ENCODE measurements at places on chromosomes 7 and 10.

DNA sequence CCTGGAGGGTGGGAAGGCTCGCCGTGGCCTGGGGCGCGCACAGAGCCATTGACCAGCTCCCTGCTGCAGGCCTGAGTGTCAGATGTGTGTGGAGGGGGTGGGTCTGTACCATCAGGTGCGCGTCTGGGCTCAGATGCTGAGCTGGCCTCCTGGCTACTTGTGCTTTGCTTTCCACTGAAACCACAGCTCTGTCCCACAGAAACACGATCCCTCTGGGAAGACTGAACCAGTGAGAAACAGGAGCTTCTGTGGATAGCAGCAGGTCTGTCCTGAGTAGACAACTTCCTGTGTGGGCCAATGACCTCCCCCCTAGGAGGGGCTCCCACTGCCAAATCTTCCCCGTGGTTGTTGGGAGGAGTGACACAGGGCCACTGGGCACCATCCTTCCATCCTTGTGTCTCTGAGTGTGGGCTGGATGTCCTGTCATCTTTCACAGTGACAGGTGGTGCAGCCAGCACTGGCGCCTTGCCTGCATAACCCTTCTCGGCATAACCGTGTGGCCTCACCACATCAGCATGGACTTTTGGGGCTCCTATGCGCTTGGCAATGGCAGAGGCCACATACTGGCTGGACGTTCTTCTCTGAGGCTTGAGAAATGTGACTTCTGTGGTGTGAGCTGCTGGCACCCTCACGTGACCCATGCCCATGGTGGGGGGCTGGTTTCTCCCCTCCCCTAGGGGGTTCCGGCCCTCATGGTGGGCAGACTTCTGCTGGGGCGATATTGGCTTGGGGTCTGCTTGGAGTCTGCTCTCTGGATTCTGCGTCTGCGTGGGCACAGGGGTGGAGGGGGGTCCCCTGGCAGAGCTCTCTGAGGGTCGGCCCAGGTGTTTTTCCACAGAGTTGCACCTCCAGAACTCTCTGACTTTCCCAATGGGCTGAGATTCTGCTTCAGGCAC is 245.5 kb upstream of the GRB10 start:
- no peak for DNase-seq

DNA sequence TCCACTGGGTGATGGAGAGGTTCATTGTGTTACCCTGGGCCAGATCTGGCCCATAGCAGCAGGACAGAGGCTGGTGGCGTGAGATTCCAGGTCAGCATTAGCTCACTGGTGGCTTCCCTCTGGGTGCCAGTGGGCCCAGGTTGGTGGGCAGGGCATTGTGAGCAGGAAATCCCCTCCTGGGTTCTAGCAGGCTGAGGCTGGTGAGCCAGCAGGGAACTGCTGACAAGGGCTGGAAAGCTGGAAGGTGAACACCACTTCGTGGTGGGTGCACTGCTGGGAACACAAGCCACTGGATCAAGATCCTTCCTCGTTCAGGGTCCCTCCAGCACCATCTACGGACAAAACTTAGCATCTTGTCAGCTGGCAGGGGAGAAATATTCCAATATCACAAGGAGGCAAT is 259.2 kb upstream of the FZD1 start:
- DNase-seq: no peak

GRCh38 chr7:151592868-151593486 is 73.3 kb upstream of the RHEB start:
- no peak for DNase-seq

- DNase-seq: no peak
Measured at GRCh38 chr7:33250421-33250871, 121.1 kb downstream of the BBS9 start.

GRCh38 chr10:5812283-5813090 is 747 bp downstream of the GDI2 start:
- DNase-seq: peak; percentile 29

GRCh38 chr7:155043756-155044155 is 26.4 kb upstream of the HTR5A start:
- DNase-seq: no peak
